Effector CD4-positive, alpha-beta T cell (primary cell): ENCODE measurements at places on chromosomes 2 and 18.

GRCh38 chr2:85455552-85456090, 37.1 kb downstream of the SH2D6 start:
- DNase-seq, result no peak

- no peak for DNase-seq
These were observed 63.8 kb downstream of the ACTR2 start for GRCh38 chr2:65291216-65292105.

GRCh38 chr2:11773747-11774525, 27.5 kb downstream of the LPIN1 start:
- DNase-seq, result no peak

GRCh38 chr2:135863233-135863632, 13.0 kb downstream of the MCM6 start:
- DNase-seq, result no peak
